ENCODE measurements at places on chromosomes 3 and 15. TPM values are rescaled to one million over a fixed set of nuclear protein-coding genes. Genes with fewer than 3 reads are reported as not detected.

DNA sequence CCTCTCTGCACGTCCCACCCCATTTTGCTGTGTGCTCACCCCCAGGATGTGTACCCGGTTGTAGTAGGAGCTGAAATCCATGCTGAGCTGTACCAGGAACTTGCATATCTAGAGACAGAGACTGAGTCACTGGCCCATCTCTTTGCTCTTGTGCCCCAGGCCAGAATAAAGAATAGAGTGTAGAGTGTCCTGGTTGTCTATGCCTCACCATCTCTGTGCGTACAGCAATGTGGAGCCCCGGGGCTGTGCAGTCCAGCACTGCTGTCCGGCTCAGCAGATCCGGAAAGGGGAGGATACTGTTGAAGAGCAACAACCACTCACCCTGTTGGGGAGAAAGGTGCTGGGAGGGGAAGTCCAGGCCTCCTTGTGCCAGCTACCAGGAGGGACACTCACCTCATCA, 2.6 kb downstream of the DALRD3 start:
- H3K36me3 ChIP-seq = peaks cover 2% of the 10 kb centered on the region
- peaks cover 21% of the 10 kb centered on the region for H3K4me1 ChIP-seq
- H3K27ac ChIP-seq = no peak overlapping the region
- no peaks in the 10 kb centered on the region for H3K27me3 ChIP-seq
- peak overlapping the region; percentile 33 for H3K4me3 ChIP-seq

DNA sequence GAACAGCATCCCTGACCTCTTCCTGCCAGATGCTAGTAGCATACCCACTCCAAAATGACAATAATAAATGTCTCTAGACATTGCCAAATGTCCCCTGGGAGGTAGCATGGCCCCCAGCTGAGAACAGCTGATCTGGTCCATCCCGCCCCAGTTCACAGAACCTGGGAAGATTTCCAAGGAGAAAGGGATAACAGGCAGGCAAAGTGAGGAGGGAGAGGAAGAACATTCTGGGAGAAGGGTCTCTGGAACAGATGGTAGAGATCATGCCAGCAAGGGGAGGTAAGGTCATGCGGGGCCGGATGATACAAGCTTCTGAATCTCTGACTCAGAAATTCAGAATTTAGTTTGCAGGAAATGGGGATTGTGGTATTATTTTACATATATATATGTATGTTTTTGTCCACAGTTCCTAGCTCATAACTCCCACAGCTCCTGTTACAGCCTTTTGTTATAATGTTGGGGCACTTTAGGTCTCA, 192.7 kb downstream of the SUCLG2 start:
- H3K4me1 ChIP-seq = peaks cover 9% of the 10 kb centered on the region
- peak overlapping the region; percentile 21 for H3K27ac ChIP-seq
- no peaks in the 10 kb centered on the region for H3K27me3 ChIP-seq

GRCh38 chr15:69613988-69614387, 161.4 kb downstream of the RPLP1 start:
- peaks cover 5% of the 10 kb centered on the region for H3K27me3 ChIP-seq
- DNase-seq = no peak
- no peak overlapping the region for H3K4me3 ChIP-seq
- peaks cover 2% of the 10 kb centered on the region for H3K36me3 ChIP-seq

DNA sequence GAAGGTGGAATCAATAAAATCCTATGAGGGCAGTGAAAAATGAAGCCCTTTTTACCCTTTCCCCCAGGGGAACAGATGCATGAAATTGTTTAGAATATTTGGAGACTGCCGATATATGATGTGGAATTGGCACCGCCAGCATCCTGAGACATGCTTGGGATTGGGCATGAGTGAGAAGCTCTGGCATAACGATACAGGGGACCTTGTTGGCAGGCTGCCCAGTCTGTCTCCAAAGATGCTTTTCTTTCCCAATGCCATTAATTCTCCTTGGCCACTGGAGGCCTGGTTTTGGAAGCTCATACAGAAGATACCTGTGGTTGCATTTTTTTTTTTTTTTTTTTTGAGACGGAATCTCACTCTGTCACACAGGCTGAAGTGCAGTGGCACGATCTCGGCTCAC, 800.6 kb upstream of the LMCD1 start:
- H3K27ac ChIP-seq = no peak overlapping the region
- H3K4me1 ChIP-seq = no peaks in the 10 kb centered on the region
- H3K36me3 ChIP-seq = no peaks in the 10 kb centered on the region
- no peak for DNase-seq

The CD80 gene
- 13.9 TPM for total RNA-seq

DNA sequence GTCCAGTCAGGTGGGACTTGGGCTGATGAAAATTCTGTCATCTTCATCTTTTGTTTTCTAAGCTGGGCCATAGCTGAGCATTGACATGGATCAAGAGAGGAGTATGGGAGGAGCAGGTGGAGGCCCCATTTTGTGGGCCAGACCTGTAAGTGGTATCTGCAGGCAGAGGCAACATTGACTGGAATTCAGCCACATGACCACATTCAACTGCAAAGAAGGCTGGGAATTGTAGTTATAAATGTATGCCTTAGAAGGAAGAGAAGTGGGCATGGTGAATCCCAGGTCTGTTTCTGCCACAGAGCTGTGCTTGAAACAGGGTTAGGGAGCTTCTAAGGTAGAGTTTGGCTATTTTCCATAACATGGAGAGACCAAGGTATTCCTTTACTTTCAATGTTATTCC, 11.4 kb downstream of the KCNAB1 start:
- no peak overlapping the region for H3K27ac ChIP-seq
- peaks cover 69% of the 10 kb centered on the region for H3K27me3 ChIP-seq
- no peak for DNase-seq
- no peak overlapping the region for H3K4me3 ChIP-seq
- no peaks in the 10 kb centered on the region for H3K36me3 ChIP-seq

DNA sequence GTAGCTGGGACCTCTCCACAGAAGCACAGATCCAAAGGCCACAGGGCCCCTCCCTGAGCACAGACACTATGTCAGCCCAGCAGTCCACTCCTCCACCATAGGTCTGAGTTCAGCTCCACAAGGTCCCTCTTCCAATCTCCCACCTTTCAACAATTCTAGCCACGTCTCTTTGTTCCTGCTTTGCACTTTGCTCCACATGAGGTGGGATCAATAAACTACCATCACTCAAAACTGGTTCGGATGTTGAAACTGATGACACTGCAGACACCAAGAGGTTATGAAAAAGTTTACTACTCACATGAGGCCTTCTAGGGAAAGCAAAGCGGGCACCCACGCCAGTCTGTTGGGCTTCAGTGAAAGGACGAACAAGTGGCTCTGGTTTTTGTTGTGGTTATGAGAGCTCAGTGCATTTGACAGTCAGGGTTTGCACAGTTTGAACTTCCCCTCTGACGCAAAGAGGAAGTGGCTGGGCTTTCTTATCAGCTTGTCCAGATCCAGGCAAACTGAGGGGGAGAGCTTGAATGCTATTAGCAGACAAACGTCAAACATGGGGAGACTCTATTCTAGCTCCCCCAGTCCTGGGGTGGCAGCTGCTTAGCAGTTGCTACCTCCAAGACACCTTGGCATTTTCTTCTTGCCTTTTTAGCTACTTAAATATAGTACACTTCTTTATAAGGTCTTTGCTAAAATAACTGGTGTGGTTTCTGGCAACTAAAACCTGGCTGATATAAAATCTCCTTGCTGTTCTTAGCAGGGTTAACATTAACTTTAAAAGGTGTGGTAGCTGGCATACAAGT, 37.8 kb downstream of the ZNF445 start:
- no peaks in the 10 kb centered on the region for H3K36me3 ChIP-seq
- peak overlapping the region; percentile 63 for H3K4me3 ChIP-seq
- peak; percentile 26 for DNase-seq

The ZPLD1 gene
- not detected for total RNA-seq

DNA sequence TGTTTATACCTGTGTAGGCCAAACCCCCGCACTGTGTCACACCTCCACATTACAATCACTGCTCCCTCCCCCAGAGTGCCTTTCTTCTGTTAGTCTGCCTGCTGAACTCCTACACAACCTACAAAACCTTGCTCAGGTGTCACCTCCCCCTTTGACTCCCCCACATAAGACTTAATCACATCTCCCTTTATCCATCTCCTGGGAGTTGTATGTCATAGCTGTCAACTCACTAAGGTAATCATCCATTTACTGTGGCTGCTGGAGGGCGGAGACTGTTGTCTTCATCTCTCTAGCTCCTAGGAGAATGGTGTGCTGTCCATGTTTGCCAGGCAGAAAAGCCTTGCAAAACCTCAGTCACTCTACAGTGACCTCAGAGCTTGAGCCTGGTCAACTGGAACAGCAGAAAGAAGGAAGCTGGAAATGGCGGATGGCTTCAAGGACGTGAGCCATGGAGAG, 43.8 kb downstream of the ZNF710 start:
- no peak for DNase-seq
- peak overlapping the region; percentile 72 for H3K27ac ChIP-seq
- H3K4me1 ChIP-seq = peaks cover 34% of the 10 kb centered on the region
- H3K36me3 ChIP-seq = peaks cover 3% of the 10 kb centered on the region
- no peaks in the 10 kb centered on the region for H3K27me3 ChIP-seq

DNA sequence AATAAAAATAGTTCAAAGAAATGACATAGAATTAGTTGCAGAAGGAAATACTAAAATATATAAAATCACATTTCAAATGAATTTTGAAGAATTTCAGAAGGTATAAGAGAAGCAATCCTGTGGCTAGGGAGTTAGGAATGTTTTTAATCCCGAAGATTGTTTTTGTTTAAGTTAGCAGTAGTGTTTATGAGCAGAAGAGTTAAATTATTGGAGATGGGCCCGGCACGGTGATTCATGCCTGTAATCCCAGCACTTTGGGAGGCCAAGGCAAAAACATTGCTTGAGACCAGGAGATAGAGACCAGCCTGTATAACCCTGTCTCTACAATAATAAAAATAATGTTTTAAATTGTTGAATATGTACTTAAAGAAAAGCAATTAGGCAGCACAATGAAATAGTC, 432.5 kb downstream of the MFSD1 start:
- no peaks in the 10 kb centered on the region for H3K4me1 ChIP-seq
- DNase-seq = no peak
- no peak overlapping the region for H3K4me3 ChIP-seq
- peaks cover 14% of the 10 kb centered on the region for H3K27me3 ChIP-seq

DNA sequence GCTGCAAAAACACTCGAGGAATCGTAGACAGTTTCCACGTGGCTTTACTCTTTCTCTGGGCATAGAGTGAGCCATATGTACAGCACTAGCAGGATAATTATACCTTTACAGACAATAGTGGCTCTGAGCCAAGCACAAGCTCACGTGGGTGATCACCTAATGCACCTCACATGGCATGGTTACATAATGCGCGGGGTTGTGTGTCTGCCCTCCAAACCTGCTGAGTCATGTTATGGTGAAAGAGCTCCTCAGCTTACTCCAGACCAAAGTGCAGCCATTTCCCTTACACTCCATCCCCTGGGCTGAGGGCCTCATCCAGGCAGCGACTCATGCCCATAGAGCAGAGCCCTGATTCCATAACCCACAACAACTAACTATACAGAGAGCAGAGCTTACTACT, 1458.4 kb upstream of the CADM2 start:
- H3K36me3 ChIP-seq = no peaks in the 10 kb centered on the region
- H3K27me3 ChIP-seq = no peaks in the 10 kb centered on the region
- no peak for DNase-seq
- H3K4me1 ChIP-seq = no peaks in the 10 kb centered on the region
- H3K27ac ChIP-seq = no peak overlapping the region

DNA sequence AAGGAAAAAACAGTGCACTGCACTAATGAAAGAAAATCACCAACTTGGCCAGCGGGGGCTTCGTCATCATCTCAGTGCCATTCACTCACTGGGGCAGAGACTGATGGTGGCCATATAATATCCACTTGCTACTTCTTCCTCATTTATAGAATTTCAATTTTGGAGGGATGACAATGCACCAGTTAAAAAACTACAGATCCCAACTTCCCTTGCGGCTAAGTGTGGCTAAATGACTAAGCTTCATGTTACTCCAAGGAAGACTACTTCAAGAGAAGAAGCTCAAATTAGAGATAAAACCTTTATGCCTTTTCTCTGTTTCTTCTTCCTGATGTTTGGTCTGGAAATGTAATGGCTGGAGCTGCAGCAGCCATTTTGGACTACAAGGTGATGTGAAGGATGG, 38.8 kb downstream of the NGLY1 start:
- H3K27ac ChIP-seq = peak overlapping the region; percentile 57
- no peak overlapping the region for H3K4me3 ChIP-seq
- peaks cover 2% of the 10 kb centered on the region for H3K4me1 ChIP-seq
- DNase-seq = no peak

DNA sequence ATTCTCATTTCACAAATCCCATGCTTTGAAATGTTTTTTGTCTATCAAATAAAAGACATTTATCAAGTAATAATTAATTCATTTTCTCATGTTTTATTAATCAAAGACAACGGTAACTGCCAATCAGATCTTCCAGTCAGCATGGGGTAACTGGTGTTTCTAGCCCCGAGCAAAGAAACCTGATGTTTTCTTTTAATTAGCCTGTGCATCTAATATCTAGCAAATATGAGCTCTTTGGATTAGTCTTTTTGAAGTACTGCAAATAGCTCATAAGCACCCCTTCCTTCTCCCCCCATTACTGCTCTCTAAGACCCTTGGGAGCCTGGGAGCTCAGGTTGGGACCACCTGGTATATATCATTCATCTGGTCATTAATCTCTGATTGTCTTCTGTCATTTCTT, 43.1 kb upstream of the SRGAP3 start:
- DNase-seq = no peak
- peaks cover 4% of the 10 kb centered on the region for H3K36me3 ChIP-seq
- H3K27ac ChIP-seq = no peak overlapping the region

DNA sequence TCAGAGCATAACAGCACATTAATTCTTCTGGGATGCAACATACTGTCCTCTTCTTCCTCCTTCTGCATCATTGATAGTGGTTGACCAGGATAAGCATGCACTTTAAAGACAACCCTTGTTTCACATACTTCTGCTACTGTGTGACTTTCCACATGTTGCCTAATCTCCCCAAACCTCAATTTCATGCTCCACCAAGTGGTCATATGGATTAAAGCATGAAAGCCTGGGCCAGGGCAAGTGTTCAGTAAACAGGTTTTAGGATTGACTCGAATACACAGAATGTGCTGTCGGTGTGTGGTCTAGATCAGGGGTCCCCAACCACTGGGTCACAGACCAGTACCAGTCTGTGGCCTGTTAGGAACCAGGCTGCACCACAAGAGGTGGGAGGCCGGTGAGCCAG, 22.5 kb upstream of the BFSP2 start:
- H3K27me3 ChIP-seq = peaks cover 19% of the 10 kb centered on the region
- no peak overlapping the region for H3K4me3 ChIP-seq
- DNase-seq = no peak
- H3K4me1 ChIP-seq = peaks cover 2% of the 10 kb centered on the region
- H3K36me3 ChIP-seq = peaks cover 2% of the 10 kb centered on the region
- H3K27ac ChIP-seq = no peak overlapping the region

DNA sequence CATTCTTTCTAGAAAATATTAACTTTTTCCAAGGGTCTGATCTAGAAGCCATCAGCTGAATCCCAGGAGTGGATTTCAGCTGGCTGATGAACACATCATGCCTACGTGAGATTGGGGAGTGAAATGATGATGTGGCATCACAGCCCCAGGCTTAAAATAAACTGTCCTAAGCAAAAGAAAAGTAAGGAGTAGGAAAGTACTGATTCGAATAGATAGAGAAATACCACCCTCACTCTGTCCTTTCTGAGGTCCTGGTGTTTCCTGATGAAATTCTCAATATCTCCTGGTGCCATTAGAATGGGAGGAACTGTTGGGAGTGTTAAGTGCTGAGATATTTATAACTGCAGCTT, 376.8 kb upstream of the SEMA6D start:
- no peaks in the 10 kb centered on the region for H3K36me3 ChIP-seq
- no peak overlapping the region for H3K27ac ChIP-seq
- no peak overlapping the region for H3K4me3 ChIP-seq
- no peak for DNase-seq
